Body of pancreas (tissue), 4 donors: ENCODE measurements at places on chromosomes 1 and 21.

GRCh38 chr1:209884665-209885117 is 53.3 kb upstream of the SYT14 start:
- H3K36me3 ChIP-seq: no peaks in the 10 kb centered on the region
- H3K27me3 ChIP-seq: no peaks in the 10 kb centered on the region
- no peak overlapping the region for H3K4me3 ChIP-seq
- H3K4me1 ChIP-seq: peaks cover 11% of the 10 kb centered on the region
- peak; percentile 84 for DNase-seq
- H3K27ac ChIP-seq: no peak overlapping the region

GRCh38 chr1:64388336-64388735 is 81.6 kb upstream of the CACHD1 start:
- H3K36me3 ChIP-seq: no peaks in the 10 kb centered on the region
- no peak for DNase-seq
- no peaks in the 10 kb centered on the region for H3K4me1 ChIP-seq
- no peak overlapping the region for H3K4me3 ChIP-seq
- H3K27me3 ChIP-seq: no peaks in the 10 kb centered on the region
- no peak overlapping the region for H3K27ac ChIP-seq

DNA sequence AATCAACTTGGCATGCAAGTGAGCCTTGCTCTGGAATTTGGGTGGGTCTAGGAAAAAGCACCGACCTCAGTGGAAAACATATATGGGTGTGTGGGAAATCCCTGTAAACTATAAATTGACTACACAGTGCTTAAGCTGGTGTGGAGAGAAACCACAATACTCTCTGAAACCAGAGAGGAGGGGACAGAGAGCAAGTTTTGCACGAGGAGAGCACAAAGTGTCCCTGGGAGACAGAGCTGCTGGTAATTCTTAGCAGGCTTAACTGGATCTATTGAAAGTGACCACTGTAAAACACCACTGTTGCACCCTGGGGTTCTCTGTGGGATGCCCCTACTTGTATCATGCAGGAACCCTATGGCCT is 12.8 kb downstream of the KCNJ15 start:
- no peak overlapping the region for H3K27ac ChIP-seq
- H3K4me1 ChIP-seq: peaks cover 27% of the 10 kb centered on the region
- H3K36me3 ChIP-seq: no peaks in the 10 kb centered on the region
- no peak overlapping the region for H3K4me3 ChIP-seq

GRCh38 chr1:171800342-171800741 is 18.9 kb downstream of the METTL13 start:
- H3K4me1 ChIP-seq: no peaks in the 10 kb centered on the region
- no peak overlapping the region for H3K27ac ChIP-seq
- H3K36me3 ChIP-seq: peaks cover 8% of the 10 kb centered on the region
- no peak overlapping the region for H3K4me3 ChIP-seq
- DNase-seq: no peak

DNA sequence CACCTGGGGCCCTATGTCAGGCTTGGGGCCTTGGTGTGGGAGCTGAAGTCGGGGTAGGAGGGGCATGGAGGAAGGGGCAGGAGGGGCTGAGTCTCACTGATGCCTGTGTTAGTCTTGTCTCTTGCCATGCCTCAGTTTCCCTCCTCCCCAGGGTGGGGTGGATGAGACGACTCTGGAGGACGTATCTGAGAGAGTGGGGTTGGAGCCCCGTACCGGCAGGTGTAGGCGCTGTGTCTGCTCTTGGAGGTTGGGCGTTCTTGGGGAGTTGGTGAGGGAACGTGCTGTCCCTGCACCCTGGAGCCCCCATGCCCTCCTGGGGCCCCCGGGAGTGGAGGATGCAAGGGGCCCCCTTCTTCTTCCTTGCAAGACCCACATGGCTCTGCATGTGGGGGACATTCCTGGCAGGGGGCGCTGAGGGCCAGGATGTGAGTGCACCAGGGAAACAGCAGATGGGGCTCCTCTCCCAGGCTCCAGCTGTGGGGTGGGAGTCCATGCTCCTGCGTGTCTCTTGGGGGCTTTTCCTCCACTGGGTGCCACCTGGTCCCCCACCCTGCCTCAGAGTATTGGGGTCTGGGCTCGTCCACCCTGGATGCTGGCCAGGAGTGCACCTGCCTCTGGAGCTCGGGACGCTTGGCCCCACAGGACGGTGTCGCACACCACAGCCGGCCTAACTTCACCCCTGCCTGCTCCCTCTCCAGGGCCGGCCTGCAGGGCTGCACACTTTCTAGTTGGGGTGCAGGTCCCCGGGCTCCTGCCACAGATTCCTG is 1.4 kb upstream of the TNFRSF14 start:
- no peak overlapping the region for H3K4me3 ChIP-seq
- H3K4me1 ChIP-seq: peaks cover 31% of the 10 kb centered on the region
- DNase-seq: no peak
- H3K36me3 ChIP-seq: no peaks in the 10 kb centered on the region
- peak overlapping the region; percentile 83 for H3K27ac ChIP-seq

GRCh38 chr1:241642593-241642944 is 2.4 kb upstream of the CHML start:
- H3K27ac ChIP-seq: no peak overlapping the region
- H3K4me3 ChIP-seq: no peak overlapping the region
- DNase-seq: no peak
- no peaks in the 10 kb centered on the region for H3K36me3 ChIP-seq

DNA sequence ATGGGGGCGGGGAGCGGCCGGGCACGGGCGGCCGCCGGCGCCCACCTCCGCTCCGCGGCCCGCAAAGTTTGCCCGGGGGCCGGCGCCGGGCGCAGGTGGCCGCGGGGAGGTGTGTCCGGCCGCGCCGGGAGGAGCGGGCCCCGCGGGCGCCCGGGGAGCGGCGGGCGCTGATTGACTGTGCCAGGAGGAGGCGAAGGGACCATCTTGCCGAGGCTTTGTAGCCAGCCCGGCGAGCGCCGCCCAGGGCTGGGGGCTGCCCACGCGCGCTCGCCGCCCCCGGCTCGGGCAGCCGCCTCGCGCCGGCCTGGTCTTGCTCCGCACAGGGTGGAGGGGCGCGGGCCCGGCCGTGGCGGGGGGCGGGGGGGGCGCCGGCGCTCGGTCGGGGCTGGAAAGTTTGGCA is 432 bp downstream of the EPHB2 start:
- H3K4me1 ChIP-seq: peaks cover 15% of the 10 kb centered on the region
- no peaks in the 10 kb centered on the region for H3K27me3 ChIP-seq
- no peak for DNase-seq
- H3K4me3 ChIP-seq: no peak overlapping the region
- no peak overlapping the region for H3K27ac ChIP-seq

GRCh38 chr1:50275566-50275965 is 147.7 kb downstream of the DMRTA2 start:
- no peaks in the 10 kb centered on the region for H3K36me3 ChIP-seq
- DNase-seq: no peak
- H3K4me1 ChIP-seq: no peaks in the 10 kb centered on the region
- H3K27me3 ChIP-seq: no peaks in the 10 kb centered on the region

GRCh38 chr1:156106624-156107488 is 7.7 kb upstream of the LMNA start:
- no peaks in the 10 kb centered on the region for H3K36me3 ChIP-seq
- no peak overlapping the region for H3K4me3 ChIP-seq
- peak overlapping the region; percentile 89 for H3K27ac ChIP-seq
- H3K27me3 ChIP-seq: no peaks in the 10 kb centered on the region

DNA sequence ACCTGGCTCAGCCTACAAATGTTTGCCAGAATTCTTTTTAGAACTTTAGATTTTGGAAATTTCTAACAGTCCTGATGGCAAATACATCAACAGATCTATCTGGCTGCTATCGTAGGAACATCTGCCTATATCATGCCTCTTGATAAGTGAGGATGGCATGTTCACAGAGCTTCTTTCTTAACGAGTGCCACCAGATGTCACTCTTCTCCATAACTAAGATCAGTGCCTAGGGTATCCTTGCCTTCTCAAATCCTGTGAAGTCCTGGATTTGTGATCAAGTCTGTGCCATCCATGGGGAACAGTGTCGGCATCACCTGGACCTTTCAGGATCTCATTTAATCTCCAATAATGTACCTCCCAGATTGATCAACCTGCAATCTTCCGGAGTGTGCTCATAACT is 36.5 kb upstream of the CD5L start:
- H3K27me3 ChIP-seq: no peaks in the 10 kb centered on the region
- H3K36me3 ChIP-seq: no peaks in the 10 kb centered on the region
- no peak overlapping the region for H3K4me3 ChIP-seq
- H3K4me1 ChIP-seq: no peaks in the 10 kb centered on the region
- no peak for DNase-seq
- no peak overlapping the region for H3K27ac ChIP-seq

DNA sequence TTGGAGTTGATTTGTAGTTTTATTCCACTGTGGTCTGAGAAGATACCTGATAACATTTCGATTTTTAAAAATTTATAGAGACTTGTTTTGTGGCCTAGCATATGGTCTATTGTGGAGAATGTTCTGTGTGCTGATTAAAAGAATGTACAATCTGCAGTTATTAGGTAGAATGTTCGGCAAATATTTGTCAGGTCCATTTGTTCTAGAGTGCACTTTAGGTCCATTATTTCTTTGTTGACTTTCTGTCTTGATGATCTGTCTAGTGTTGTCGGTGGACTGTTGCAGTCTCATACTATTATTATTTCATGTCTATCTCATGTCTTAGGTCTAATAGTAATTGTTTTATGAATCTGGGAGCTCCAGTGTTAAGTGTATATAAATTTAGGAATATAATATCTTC is 116.8 kb downstream of the NME7 start:
- no peaks in the 10 kb centered on the region for H3K4me1 ChIP-seq
- DNase-seq: no peak
- no peak overlapping the region for H3K27ac ChIP-seq
- no peak overlapping the region for H3K4me3 ChIP-seq
- H3K36me3 ChIP-seq: no peaks in the 10 kb centered on the region

GRCh38 chr1:247293047-247293446 is 37.2 kb downstream of the VN1R5 start:
- no peaks in the 10 kb centered on the region for H3K36me3 ChIP-seq
- H3K27ac ChIP-seq: no peak overlapping the region
- no peak overlapping the region for H3K4me3 ChIP-seq

DNA sequence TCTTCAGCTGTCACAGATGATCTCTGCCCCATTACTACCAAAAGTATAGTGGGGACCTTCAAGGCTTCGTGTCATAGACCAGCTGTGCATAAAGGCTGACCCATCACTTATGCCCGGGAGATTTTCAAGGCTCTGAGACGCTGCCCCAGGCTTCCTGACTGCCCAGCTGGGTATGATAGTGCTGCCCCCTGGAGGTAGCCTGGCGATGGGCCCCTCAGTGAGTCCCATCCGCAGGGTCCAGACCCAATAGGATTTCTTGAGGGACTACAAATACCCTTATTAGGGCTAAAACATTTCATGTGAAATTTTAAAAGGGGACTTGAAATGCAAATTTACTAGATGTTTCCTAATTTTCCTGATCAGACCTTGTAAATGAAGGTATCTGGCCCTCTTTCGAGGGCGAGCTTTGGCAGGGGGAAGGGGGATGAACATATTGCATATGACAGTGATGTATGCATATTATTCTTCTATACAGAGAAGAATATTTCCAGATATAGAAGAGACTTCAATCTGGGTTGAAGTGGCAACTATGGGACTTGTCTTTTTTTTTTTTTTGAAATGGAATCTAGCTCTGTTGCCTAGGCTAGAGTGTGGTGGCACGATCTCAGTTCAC is 11.7 kb upstream of the FCMR start:
- peak; percentile 36 for DNase-seq
- H3K4me3 ChIP-seq: no peak overlapping the region
- H3K27ac ChIP-seq: no peak overlapping the region

- no peaks in the 10 kb centered on the region for H3K27me3 ChIP-seq
- H3K4me3 ChIP-seq: no peak overlapping the region
- DNase-seq: no peak
These were observed 10.0 kb upstream of the RASSF5 start for GRCh38 chr1:206497363-206497762.
